ENCODE measurements at places on chromosomes 4 and X.

DNA sequence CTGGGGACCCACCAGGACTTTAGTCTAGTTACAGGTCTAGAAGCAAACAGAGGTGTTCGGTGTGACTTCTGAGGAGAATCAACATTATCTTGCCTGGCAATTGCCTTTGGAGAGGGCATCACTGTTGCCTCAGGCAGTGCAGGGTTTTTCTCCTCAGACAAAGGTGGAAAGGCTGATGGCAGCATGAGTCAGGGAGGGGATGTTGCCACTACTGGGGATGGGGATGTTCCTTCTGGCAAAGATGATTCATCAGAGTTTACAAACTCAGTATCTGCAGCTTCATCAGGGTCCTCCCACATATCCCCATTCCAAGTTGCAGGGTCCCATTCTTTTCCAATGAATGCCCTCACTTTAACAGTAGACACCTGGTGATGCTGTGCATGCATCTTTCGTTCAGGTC, 91.3 kb upstream of the GALNTL6 start:
- no peak for DNase-seq

DNA sequence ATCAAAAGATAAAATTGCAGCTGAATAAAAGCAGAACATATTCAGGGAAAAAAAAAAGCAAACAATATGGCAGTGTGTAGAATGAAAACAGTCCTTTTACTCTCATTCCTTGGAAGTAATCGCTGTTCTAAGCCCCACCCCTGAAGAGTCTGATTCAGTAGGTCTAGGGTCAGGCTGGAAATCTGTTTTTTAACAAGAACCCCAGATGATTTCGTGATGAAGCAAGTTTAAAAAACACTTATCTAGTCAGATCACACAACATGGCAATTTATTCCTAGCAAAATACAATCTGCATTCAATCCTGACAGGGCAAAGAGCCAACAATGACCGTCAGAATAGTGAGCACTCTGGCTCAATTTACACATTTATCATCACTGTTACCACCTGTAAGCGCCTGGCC, 16.1 kb downstream of the FAM120C start:
- no peak for DNase-seq

- DNase-seq: no peak
These were observed 128.4 kb upstream of the TBC1D9 start for GRCh38 chr4:140884431-140885058.

DNA sequence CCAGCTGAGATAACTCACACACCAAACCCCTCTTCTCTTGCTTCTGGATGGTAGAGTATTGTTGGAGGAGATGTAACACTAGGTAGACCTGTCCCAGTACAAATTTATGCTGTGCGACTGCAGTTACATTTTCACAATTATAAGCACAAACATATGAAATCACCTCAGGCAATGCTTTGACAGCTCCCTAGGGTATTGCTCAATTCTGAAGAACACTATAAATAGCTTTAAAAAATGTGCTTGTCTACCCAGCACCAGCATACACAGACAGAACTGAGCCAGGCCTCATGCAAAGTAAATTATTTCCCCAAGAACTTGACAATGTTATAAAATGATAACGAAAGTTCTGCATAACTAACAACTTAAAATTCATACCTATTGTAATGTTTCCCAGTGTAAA, 1999.1 kb upstream of the ADGRL3 start:
- no peak for DNase-seq

Data from activated CD8-positive, alpha-beta memory T cell treated with anti-CD3 and anti-CD28 coated beads for 4 hours (primary cell).